ENCODE measurements at places on chromosomes 2 and 18. TPM values are rescaled to one million over a fixed set of nuclear protein-coding genes. Genes with fewer than 3 reads are reported as not detected.

The GALNT13 gene
- not detected for total RNA-seq

The CNDP1 gene
- total RNA-seq, result not detected

The CYP26B1 gene
- total RNA-seq, result not detected

The GAL3ST2 gene
- total RNA-seq, result 0.80 TPM

The ASXL2 gene
- total RNA-seq, result 53.2 TPM

The KLF11 gene
- 8.5 TPM for total RNA-seq

The CHRNG gene
- not detected for total RNA-seq

The IL36G gene
- not detected for total RNA-seq

The REG3G gene
- not detected for total RNA-seq

The TUBA3E gene
- not detected for total RNA-seq

The RAB3GAP1 gene
- 40.7 TPM for total RNA-seq

The RAMP1 gene
- 1.1 TPM for total RNA-seq

The ARHGEF4 gene
- total RNA-seq, result 2.9 TPM

The CERKL gene
- not detected for total RNA-seq

The DNAJC5G gene
- not detected for total RNA-seq

The NEB gene
- total RNA-seq, result 1.3 TPM

The LBX2 gene
- total RNA-seq, result not detected

The C18orf54 gene
- 2.7 TPM for total RNA-seq

The ACKR3 gene
- 6.9 TPM for total RNA-seq

The UGT1A3 gene
- total RNA-seq, result not detected

The EXOC6B gene
- 18.7 TPM for total RNA-seq

The SCN1A gene
- not detected for total RNA-seq

The UGT1A1 gene
- not detected for total RNA-seq

Measured in T-cell (primary cell).